NCI-H510A treated with DMSO at 0.1 percent for 48 hours (cell line): ENCODE measurements at places on chromosomes 3 and 15.

- DNase-seq: no peak
Measured at GRCh38 chr3:31203960-31204795, 309.7 kb upstream of the GADL1 start.

GRCh38 chr3:179768080-179768479 is 115.2 kb downstream of the USP13 start:
- DNase-seq: peak; percentile 60

GRCh38 chr3:125194061-125194848 is 18.3 kb downstream of the SLC12A8 start:
- no peak for DNase-seq

DNA sequence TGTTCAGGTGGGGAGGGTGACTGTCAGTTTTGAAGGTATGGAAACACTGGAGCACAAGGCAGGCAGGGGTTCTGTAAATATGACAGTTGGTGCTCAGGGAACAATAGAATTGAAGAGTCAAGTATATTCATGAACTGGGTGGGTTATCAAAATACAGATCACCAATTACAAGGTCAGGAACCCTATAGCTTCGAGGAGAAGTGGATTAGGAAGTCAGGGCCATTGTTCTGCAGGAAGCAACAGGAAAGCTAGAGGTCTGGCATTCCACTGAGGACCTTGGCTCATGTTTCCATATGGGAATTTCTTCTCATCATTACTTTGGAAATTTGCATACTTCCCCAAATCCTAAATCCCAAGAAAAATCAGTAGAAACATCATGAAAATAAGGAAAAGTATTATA is 125.9 kb downstream of the MYRIP start:
- no peak for DNase-seq

DNA sequence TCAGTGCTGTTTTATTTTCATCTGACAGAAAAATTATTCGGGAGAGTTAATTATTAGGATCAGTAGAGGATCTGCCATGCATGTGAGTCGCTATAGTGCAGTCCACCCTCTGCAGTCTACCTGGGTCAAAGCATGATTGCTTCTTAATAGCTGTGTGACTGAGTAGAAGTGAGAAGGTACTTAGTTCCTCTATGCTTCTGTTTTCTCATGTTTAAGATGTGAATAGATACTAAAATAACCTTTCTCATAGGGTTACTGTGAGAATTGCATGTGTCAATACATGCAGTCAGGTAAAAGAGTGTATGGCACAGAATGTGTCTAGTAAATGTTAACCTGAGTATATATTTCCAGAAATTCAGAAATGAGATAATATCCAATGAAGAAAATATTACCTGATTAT is 435.7 kb downstream of the NAALADL2 start:
- no peak for DNase-seq

GRCh38 chr3:170081079-170081741 is 43.4 kb downstream of the GPR160 start:
- no peak for DNase-seq

GRCh38 chr15:26433818-26434217 is 339.0 kb downstream of the GABRB3 start:
- no peak for DNase-seq

- DNase-seq: no peak
Measured at GRCh38 chr3:178603735-178604134, 67.5 kb downstream of the KCNMB2 start.

DNA sequence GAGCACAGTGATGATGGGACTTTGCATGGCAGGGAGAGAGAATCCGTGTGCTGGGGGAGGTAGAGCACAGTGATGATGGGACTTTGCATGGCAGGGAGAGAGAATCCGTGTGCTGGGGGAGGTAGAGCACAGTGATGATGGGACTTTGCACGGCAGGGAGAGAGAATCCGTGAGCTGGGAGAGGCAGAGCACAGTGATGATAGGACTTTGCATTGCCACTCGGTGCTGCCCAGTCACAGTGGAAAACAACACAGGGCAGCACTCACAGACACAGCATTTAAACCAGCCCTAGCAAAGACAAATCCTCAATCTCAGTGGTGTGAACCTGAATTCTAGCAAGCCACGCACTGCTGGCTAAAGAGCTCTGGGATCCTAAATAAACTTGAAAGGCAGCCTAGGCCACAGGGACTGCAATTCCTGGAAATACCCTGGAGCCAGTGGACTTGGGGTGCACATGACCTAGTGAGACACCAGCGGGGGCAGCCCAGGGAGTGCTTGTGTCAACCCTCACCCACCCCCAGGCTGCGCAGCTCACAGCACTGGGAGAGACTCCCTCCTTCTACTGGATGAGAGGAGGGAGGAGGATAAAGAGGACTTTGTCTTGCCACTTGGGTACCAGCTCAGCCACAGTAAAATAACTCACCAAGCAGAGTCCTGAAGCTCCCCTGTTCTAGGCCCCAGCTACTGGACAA is 23.4 kb upstream of the TNK2 start:
- DNase-seq: no peak

GRCh38 chr3:146163584-146163983 is 2.6 kb upstream of the PLOD2 start:
- no peak for DNase-seq

DNA sequence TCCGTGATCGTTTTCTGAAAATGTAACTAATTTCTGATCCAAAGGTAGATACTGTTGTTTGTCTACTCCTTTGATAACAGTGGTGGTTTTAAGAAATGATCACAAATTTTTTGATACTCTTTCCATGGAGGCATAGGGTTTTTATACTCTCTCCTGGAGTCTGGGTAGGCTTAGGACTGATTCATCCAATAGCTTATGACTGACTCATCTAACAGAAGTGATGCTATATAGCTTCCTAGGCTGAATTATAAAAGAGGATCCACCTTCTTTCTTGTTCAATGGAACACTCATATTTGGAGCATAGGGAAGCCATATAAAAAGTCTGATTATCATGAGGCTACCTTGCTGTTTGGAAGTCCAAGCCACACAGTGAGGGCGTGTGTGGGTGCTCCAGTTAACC is 84.3 kb downstream of the CHST2 start:
- DNase-seq: no peak

DNA sequence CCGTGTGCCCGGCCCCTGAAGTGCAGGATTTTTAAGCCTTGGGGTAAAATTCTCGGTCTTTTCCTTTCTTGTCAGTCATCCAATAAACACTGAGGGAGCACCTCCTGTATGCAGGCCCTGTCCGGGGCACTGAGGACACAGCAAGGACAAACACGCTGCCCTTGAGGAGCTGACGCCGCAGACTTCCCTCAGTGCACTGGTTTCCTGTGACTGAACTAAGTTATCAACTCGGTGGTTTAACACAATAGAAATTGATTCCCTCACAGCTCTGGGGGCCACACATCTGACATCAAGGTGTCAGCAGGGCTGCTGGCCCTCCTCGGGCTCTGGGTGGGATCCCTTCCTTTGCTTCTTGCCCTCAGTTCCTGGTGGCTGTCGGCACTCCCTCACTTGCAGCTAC is 65.1 kb downstream of the ZNF445 start:
- DNase-seq: no peak

DNA sequence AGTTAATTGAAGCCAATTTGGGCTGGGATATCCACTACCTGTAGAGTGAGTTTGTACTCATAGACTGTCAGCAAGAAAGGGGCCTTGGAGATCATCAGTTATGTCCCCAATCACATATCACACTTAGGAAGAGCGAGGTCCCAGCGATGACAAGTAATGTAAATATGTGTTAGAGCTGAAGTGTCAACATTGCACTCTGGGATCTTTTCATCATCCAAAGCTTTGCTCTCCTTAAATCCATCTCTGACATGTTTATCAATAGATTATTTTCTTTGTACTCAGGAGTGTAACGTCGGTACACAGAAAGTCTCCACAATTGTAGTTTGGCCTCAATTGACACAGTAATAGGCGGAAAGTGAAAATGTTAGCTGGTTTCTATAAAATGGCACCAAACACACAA is 113.7 kb upstream of the TPRG1 start:
- peak; percentile 38 for DNase-seq

- no peak for DNase-seq
Measured at GRCh38 chr15:101170568-101171350, 81.1 kb downstream of the CHSY1 start.
